Activated CD4-positive, alpha-beta T cell treated with anti-CD3 and anti-CD28 coated beads, Interleukin-10, Interleukin-2, amounts not matched to agents 100 ng/mL and 50 ng/mL, durations not matched to agents 16 hours and 8 hours (primary cell): ENCODE measurements at places on chromosomes 7 and 10.

DNA sequence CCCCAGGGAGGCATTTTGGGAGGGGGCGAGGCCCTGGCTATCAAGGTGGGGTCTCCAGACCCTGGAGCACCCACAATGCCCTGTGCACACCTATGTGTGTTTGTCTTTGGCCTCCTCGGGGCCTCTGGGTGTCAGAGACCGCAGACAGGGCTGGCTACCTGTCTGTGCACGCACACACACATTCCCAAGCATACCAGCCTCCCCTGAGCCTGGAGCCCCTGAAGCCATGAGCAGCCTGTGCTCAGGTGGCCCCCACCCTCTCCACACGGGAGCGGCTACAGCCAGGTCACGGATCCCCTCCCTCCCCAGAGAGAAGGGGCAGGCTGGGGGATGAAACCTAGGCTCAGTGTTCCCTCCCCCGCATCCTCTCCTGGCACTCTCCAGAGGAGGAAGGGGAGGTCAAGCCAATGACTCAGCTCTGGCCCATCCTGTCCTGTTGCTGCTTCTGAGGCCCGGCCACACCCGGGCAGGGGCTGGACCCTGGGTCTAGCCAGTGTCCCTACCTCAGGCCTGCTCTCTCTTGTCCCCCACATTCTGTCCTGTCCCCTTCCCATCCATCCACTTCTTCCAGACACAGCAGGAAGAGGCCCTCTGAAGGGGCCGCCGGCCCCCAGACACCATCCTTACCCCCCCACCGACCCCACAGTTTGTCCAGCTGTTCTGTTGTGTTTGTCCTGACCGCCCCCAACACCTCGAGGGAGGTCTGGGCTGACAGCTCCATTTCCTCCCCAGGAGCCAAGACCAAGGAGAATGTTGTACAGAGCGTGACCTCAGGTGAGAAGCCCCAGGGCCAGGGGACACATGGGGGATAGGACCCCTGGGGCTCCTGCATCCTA lies 720 bp downstream of the SNCG start:
- no peak for DNase-seq

GRCh38 chr7:102849538-102849937 lies 63.3 kb upstream of the LRRC17 start:
- DNase-seq: no peak

- no peak for DNase-seq
These were observed 754.7 kb downstream of the GRID1 start for GRCh38 chr10:85611746-85612377.

- no peak for DNase-seq
These were observed 56.1 kb downstream of the TWIST1 start for GRCh38 chr7:19061331-19061730.

DNA sequence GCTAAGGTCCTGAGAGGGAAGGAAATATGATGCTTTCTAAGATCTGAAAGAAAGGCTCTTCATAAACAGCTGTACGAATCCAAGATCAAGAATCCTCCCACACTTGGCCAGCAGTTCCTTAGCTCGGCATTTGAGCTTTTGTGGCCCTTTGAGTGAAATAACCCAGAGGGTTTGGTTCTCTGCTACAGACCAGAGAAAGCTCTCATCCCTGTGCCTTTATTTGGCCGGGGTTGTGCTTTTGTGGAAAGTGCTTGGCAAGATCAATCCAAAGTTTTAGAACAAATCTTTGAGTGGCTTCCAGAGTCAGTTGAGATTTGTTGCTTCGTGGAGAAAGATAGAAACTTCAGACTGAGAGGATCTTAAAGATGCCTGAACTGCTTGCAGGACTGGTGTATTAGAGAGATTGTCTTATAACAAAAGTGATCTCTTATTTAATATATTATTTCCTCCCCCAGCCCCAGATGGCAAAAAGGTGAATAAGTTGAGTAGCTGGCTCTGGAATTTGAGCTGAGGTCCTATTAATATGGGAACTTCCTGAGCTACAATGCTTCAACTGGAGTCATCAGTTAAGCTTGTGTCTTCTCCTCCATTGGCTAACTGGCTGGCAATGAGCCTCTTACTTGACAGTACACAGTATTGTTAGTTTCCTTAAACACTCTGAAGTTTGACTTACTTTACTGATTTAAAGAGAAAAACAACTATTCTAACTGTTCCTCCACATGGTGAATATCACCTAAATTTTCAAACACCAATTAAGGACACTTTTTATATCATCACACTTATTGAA lies 687.3 kb downstream of the MAGI2 start:
- no peak for DNase-seq
